ENCODE measurements at places on chromosomes 4 and X.

- DNase-seq = no peak
Observed at GRCh38 chrX:87310780-87311179, 206.8 kb upstream of the KLHL4 start.

- no peak for DNase-seq
Observed at GRCh38 chrX:20224814-20225487, 41.8 kb downstream of the RPS6KA3 start.

DNA sequence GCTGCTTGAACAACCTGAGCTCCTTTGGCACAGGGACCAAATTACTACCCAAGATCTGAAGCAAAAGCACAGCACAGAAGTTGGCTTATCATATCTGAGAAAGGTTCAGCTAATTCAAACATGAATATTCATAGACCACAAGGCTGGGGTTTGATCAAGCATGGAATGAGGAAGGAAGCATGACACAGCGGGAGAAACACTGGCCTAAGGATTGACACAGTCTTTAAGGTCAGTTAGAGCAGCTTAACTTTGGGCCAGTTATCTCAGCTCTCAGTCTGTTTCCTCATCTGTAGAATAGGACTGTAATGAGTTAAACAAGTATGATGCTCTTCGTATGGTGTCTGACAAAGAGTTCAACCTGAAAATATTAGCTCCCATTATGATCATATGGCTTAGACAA is 88.5 kb upstream of the CBR4 start:
- no peak for DNase-seq

DNA sequence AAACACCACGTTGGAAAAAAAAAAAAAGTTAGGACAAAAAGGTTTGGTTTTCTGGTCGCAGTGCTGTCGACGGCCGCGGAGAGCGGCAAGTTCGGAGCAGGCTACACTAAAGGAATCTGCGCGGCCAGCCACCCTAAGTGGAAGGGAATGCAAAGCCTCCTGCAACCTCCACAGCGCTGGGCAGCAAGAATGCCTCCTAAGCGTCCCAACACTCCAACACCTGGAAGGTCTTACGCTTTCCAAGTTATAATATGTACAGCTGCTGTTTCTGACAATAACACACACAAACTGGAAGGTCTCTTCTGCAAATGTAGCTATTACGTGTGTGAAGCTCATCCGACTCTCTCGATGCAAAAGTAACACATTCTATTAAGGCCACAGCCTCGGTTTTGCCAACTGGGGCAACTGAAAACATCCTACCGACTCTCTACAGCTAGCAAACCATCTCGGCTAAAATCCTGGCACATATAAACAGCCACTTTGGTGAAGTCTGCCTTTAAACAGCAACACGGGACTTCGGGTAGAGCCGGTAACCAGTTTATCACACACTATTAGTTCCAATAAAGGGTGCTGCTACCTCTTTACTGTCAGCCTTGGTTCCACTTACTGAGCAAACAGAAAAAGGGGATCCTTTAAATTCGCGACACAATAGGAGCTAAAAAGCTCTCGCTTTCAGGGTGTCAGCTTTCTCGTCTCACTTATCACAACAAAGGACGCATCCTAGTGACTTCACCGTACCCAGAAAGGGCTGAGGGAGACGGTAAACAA is 895 bp downstream of the SMIM14 start:
- peak; percentile 23 for DNase-seq

DNA sequence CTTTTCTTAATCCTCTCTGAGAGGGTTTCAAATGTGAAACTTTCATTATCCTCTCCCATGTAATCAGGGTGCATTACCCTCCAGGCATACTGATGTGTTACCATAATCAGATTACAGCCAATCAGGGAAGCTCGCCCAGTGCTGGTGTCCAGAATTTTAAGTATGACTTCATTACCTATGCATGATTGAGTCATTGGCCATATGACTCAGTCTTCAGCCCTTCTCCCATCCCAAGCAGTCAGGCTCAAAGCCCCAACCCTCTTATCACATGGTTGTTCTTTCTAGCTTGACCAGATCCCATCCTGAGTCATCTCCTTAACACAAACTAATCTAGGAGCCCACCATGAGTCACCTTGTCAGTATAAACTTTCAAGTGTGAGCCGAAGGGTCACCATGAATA is 1668.1 kb upstream of the AGA start:
- DNase-seq = no peak

DNA sequence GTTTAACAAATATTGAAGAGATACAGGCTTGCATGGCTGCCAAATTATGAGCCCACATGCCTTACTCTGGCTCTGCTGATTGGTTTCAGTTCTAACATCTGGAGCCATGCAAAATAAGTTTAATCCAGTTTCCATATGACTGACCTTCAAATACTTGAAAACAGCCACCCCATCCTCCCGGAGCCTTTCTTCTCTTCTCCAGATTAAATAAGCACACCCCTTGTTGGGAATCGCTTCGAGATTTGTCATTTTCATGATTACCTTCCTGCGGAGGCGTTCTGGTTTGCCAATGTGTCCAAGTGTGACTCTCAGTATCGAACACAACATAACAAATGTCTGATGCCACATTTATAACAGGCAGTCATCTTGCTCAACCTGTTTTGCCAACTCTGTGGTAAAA is 101.6 kb upstream of the JADE1 start:
- no peak for DNase-seq

All from NCI-H1105 treated with DMSO at 0.1 percent for 48 hours (cell line).